Activated T-cell treated with anti-CD3 and anti-CD28 coated beads, Interleukin-2, amount 50 U/mL, for 72 hours (primary cell): ENCODE measurements at places on chromosomes 11 and 22. TPM values are rescaled to one million over a fixed set of nuclear protein-coding genes. Genes with fewer than 3 reads are reported as not detected.
A peak's percentile ranks its signal among the peaks of the same experiment; 100 is the strongest.

The CYP2D6 gene
- 6.8 TPM for total RNA-seq

The GSTT2B gene
- total RNA-seq: not detected

The KDM4E gene
- total RNA-seq: not detected

DNA sequence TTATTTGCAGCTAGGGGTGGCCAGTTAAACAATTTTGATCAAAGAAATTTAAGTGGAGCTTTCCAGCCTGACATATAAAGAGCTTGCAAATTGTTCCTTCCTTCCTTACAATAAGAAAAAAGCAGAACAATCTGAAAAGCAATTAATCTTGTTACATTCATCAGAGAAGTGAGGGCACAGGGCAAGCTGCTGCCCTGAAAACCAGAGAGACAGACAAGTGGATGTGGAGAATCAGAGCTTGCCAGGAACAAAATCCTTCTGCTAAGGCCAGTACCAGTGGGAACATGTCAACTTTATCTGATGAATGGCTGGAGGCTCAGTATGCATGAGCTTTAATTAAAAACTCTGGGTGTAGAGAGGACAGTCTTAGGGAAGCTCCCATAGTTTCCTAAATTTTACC lies 8.8 kb downstream of the CCDC179 start:
- no peak overlapping the region for H3K27ac ChIP-seq
- H3K27me3 ChIP-seq: no peaks in the 10 kb centered on the region
- no peaks in the 10 kb centered on the region for H3K4me1 ChIP-seq
- H3K36me3 ChIP-seq: peaks cover 2% of the 10 kb centered on the region
- no peak overlapping the region for H3K4me3 ChIP-seq

DNA sequence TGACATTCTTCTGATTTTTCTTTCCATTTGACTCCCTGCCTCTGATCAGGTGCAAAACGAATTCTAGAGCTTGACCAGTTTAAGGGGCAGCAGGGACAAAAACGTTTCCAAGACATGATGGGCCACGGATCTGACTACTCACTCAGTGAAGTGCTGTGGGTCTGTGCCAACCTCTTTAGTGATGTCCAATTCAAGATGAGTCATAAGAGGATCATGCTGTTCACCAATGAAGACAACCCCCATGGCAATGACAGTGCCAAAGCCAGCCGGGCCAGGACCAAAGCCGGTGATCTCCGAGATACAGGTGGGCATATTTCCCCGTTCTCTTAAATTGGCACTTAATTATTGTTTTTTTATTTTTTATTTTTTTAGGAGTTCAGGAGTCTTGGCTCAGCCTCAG lies 15.4 kb downstream of the XRCC6 start:
- no peak overlapping the region for H3K27ac ChIP-seq
- no peaks in the 10 kb centered on the region for H3K27me3 ChIP-seq
- no peak for DNase-seq
- peaks cover 41% of the 10 kb centered on the region for H3K36me3 ChIP-seq

DNA sequence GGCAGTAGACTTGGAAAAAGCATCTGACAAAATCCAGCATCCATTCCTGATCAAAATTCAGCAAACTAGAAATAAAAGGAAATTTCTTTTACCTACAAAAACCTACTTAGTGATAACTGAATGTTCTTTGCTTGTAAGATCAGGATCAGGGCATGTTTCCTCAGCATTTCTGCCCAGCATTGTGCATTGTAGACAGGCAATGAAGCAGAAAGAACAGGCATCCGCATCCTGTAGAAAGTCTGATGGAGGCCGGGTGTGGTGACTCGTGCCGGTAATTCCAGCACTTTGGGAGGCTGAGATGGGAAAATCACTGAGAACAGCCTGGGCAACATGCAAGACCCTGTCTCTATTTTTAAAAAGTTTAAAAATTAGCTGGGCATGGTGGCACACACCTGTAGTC lies 32.5 kb upstream of the PANX2 start:
- peaks cover 28% of the 10 kb centered on the region for H3K27me3 ChIP-seq
- H3K4me3 ChIP-seq: no peak overlapping the region
- H3K4me1 ChIP-seq: no peaks in the 10 kb centered on the region
- no peak overlapping the region for H3K27ac ChIP-seq
- DNase-seq: no peak
- H3K36me3 ChIP-seq: no peaks in the 10 kb centered on the region

GRCh38 chr11:73142128-73142377 lies at the start of gene FCHSD2:
Gene FCHSD2, minus strand, starts transcription at chr11:73142318. Its CDS starts 441 bp downstream, at chr11:73141877.
- H3K4me3 ChIP-seq: peak within 1 kb of the TSS; percentile 97
- H3K27ac ChIP-seq: peak within 1 kb of the TSS; percentile 96
- no peak for DNase-seq
- H3K27me3 ChIP-seq: no peaks in the 10 kb centered on the region
- peaks cover 9% of the 10 kb centered on the region for H3K36me3 ChIP-seq

DNA sequence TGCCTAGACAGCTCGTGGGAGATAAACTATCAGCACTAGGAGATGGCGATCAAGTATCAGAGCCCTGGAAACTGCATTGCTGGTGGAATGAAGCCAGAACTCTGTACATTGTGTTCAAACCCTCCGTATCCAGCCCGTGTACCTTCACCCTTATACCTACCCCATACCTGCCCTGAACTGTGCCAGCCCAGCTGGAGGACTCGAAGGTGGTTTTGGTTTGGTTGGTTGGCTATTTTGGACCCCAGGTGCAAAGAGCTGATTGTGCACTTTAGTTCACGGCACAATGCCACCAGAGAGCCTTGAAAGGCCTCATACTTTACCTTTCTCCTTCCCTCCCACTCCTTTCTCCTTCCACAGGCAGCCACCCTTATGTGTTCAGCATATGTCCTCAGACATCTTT lies 16.0 kb downstream of the FAM83F start:
- H3K27ac ChIP-seq: no peak overlapping the region
- no peak overlapping the region for H3K4me3 ChIP-seq
- DNase-seq: no peak
- peaks cover 26% of the 10 kb centered on the region for H3K4me1 ChIP-seq

DNA sequence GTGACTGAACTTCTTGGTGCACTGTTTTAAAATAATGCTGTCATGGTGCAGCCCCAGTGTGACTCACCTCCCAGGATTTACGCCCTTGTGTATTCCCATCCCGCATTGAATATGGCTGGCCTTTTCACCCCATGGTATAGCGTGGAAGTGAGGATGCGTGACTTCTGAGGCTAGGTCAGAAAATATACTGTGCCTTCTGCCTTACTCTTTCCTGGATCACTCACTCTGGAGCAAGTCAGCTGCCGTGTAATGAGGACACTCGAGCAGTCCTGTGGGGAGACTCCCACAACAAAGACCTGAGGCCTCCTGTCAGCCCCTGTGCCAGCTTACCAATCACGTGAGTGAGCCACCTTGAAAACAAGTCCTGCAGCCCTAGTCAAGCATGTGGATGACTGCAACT lies 471.9 kb upstream of the KIRREL3 start:
- no peak overlapping the region for H3K4me3 ChIP-seq
- no peak for DNase-seq
- H3K36me3 ChIP-seq: no peaks in the 10 kb centered on the region
- no peak overlapping the region for H3K27ac ChIP-seq
- H3K4me1 ChIP-seq: no peaks in the 10 kb centered on the region

DNA sequence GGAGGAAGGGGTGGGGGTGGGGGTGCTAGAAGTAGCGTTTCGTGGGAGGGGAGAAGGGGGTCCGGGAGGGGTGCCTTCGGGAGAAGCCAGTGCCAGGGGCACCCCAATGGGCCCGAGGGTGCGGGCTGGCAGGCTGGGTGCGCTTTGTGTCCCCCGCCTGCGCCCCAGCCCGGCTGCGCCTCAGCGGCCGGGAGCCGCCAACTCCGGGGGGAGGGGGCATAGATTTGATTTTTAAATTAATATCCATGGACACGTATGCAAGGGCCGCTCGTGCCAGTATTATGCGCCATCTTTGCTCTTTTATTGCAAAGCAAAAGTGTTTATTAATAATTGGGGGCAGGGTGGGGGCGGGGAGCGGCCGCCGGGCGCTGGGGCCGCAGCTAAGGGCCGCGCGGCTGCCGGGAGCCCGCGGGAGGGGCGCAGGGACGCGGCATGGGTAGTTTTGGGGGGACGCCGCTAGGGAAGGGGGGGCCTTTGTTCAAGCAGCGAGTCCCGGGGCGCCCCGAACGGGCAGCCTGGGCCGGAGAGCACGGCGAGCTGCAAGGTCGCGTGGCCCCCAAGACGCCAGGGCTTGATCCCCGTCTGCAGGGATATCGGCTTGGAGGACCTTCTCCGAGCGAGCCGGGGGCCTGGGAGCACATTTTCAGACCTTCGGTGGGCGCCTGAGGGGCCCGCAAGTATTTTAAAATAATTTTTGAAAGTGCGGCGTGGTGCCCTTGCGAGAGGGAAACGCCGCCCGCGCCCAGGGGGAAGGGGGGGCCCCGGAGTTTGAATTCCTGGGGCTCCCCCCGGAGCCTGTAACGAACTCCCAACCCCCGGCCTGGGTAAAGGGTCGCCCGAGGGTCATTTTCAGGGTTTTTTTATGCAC lies 959 bp downstream of the CCND1 start:
- H3K36me3 ChIP-seq: no peaks in the 10 kb centered on the region
- H3K27me3 ChIP-seq: peaks cover 29% of the 10 kb centered on the region
- no peak for DNase-seq
- H3K27ac ChIP-seq: no peak overlapping the region
- peak overlapping the region; percentile 85 for H3K4me3 ChIP-seq

DNA sequence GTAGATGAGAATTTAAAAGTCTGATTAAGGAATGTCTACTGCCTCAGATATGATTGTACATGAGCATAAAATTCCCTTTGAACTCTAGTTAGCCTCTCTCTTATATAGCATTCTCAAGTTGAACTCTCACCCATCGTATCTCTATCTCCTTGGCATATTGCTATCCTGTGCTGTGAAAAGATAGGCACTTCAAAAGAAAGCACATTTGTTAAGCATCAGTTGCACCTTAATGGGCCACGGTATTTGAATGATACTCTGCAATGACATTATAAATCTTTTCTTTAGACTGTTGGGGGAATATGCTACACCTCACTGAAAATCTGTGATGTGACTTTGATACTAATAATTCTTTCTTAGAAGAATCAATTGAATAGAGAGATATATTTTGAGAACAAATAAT lies 570.7 kb downstream of the JRKL start:
- no peaks in the 10 kb centered on the region for H3K4me1 ChIP-seq
- no peak for DNase-seq
- H3K27me3 ChIP-seq: no peaks in the 10 kb centered on the region
- no peaks in the 10 kb centered on the region for H3K36me3 ChIP-seq
- H3K4me3 ChIP-seq: no peak overlapping the region

DNA sequence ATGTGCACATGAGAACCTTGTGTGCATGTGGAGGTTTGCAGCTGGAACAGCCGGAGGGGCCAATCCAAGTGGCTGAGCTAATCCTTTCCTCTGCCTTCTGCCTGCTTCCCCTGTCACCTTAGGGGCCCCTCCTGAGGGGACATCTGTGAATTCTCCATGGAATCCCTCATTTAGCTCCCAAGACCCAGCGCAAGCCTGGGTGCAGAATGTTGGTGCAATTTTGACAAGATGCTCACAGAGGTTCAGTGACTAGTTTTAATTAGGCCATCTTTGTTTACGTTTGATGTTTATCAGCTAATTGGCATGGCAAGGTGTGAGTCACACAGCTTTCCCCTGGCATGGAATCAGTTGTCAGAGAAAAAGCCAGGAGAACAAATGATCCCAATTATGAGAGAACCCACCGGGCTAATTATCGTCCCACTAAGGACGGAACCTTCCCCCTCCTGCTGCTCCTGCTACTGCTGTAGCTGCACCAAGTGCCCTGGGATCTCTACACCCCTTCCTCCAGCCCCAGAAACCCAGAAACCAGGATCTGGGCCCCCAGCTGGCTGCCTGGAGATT lies 63.6 kb upstream of the PAX6 start:
- H3K4me3 ChIP-seq: no peak overlapping the region
- no peak for DNase-seq
- no peak overlapping the region for H3K27ac ChIP-seq
- peaks cover 25% of the 10 kb centered on the region for H3K27me3 ChIP-seq
